Memory B cell (primary cell): ENCODE measurements at places on chromosomes 6 and 20.

DNA sequence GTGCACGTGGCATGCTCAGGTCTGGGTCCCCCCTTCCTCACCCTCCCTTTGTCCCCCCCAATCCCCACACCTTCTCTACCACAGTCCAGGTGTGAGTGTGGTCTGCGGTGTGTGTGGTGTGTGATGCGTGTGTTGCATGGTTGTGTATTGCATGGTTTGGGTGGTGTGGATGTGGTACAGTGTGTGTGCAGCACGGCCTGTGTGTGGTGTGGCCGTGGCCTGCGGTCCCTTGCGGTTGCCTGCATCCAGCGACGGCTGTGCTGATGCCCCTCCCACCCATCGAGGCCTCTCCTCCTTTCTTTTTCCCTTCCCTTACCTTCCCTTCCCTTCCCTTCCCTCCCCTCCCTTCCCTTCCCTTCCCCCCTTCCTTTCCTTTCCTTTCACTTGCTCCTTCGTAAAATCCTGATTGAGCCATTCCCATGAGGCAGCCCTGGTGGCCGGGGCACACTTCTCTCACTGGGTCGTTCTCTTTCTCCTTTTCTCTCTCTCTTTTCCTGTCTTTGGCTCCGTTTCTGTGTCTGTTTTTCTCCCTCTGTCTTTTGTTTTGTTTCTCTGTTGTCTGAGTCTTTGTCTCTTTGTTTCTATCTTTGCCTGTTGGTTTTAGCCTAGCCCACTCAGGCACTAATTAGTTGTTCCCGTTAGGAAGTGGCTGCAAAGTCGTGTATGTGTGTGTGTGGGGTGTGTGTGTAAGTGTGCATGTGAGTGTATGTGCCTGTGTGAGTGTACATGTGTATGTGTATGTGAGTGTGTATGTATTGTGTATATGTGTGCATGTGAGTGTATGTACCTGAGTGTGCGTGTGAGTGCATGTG is 65.7 kb downstream of the SRC start:
- DNase-seq: no peak

DNA sequence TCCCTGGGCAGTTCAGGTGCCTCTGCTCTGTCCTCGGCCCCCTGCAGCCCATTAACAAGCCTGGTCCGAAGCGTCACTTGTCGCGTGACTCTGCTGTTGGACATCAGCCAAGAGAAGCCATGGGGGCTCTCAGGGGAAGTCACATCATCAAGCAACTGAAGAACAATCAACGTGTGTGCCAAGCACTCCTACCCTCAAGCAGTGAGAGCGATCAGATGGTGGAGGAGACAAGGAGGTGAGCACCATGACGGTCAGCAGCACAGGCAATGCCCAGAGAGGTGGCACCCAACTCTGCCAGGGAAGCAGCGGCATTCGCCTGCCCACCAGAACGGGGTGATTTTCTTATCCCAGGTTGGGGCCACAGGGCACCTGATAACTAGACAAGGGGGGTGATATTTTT is 132.7 kb downstream of the AGPAT4 start:
- DNase-seq: no peak

GRCh38 chr6:105781915-105782314 is 304.2 kb upstream of the PRDM1 start:
- no peak for DNase-seq

GRCh38 chr6:75495011-75495410 is 1.4 kb upstream of the FILIP1 start:
- no peak for DNase-seq

DNA sequence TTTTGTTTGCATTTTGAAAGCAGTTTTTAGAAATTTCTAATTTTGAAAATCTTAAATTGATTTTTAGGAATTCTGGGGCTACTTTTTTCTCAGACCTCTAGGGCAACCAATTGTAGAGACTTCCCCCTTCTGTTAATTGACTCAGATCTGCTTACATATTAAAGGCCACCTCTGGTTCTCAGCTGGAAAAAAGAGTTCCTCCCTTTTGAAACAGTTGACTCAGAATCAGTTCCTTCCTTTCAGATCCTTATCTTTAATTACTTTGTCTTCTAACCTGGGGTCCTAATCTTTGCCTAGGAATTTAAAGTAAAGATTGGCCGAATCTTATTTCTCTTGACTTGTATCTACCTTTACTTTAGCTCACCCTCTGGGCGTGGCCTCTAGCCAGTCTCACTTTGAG is 146.8 kb downstream of the LAMA2 start:
- DNase-seq: no peak

DNA sequence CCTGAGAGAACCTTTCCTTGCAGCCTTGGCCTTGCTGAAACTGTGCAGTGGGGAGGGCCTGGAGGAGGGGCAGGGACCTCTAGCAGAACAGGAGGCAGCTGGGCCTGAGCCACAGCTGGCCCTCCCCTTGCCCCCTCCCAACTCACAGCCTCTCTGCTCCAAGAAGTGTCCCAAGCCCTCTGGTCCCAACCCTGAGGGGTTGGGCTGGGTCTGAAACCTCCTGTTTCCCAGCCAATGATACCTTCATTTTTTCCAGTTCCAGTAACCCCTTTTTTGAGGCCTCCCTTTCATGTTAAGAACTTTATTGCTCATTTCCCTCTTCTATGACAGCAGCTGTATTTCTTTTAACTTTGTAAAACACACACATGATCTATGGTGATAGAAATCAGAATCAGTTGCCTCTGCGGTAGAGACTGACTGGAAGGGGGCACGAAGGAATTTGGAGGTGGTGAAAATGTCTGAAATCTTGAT is 17.9 kb upstream of the ARMC12 start:
- DNase-seq: no peak
